ENCODE measurements at places on chromosomes 2 and 18.
A peak's percentile ranks its signal among the peaks of the same experiment; 100 is the strongest.

DNA sequence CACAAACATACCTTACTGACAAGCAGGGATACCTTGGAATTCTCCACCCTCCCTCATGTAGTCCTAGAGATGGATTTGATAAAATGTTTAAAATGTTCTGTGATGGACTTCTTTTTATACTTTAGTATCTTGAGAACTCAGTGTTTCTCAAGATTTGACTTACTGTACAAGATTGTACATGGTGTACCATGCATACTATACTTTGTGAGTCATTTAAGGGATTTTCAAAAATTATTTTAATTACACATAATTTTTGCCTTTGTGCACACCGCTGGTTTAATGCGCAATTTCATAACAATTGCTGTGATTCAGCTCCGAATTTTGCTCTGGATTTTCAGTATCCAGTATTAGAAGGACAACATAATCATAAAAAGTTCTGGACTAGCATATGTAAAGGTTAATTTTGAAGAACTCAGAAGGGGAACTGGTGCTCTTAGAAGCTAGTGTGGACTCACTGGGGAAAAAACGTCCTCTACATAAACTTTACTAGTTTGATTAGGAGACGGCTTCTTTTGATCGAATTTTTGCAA is 78.6 kb upstream of the ACSL3 start:
- DNase-seq: no peak

DNA sequence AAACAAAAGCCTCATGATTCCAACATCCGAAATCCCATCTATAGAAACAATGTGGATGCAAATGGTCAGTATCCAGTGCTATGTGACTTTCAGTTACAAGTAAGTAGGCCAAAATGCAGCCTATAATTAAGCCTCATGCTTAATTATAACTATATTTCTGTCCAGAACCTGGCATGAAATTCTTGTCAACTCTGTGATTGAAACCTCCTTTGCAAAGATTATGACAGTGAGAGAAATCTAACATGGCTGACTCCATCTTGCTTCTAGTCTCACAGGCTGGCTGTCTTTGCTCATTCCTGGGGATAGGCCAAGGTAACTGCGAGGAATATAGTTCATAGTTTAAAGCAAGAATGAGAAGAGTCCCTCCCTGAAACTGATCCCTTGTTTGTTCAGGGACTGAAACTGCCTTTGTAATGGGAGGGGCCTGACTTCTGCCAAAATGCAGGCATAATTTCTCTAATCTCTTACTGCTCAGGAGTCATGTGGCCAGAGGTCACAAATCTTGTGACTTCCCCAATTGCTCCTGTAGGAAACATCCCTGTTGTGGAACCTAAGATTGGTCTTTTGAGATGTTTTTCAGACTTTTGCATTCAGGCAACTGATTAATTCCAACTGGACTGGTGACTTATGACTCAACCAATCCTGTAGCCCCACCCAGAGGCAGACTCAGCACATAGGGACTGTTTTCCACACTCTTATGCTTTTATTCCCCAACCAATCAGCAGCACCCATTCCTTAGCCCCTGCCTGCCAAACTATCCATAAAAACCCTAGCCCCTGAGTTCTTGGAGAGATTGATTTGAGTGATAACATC is 84.5 kb upstream of the TLK1 start:
- no peak for DNase-seq

- DNase-seq: no peak
Observed at GRCh38 chr18:12086249-12086648, 7.4 kb upstream of the ANKRD62 start.

DNA sequence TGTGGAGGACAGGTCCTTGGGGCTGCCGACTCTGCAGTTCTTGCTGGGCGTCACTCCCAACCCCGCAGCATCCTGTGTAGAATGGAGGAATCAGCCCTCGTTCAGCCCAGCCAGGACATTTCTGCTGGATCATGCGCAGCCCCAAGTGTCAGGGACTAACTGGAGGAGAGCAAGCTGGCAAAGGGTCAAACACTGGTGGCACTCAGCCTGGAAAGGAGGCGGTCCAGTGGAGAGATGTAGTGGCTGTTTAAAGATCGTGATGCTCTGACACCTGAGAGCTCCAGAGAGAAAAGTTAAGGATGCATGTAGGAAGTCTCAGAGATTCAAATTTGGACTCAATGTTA is 63.6 kb upstream of the SH3RF3 start:
- no peak for DNase-seq

DNA sequence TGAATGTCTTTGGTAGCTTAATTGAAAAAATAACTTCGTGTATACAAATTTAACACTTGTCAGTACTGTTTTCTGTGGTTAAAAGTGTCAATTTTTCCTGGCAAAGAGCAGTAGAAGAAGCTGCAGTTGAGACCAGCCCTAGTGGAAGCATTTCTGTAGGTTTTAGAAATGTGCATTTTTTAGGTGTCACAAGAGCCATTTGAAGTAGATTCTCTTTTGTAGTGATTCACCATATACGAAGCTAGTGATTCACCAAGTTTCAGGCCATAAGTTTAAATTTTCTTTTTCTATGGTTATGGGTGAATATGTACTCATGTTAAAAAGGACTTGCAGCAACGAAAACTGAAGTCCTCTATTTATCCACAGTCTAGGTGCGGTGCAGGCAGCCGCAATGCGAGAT is 4.2 kb downstream of the NABP1 start:
- DNase-seq: no peak

DNA sequence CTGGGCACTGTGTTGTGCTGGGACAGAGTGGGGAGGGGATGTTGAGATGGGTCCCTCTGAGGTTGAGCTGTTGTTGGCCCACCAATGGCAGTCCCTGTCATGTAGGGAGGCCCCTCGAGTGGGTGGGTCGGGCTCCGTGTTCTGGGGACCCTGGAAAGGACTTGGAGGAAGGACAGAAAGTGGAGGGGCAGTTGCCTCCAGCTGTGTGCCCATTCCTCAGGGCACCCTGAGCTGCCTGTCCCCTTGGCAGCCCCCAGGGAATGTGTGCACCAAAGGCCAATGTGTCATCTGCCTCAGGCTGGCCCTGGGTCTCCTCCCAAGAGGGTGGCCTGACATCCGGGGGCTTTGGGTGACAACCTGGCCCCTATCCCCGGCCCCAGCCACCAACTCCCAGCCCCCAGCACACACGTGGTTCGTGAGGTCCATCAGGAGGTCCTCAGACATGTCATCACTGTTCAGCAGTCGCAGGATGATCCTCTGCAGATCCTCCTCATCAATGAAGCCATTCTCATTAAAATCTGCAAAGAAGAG is 57.7 kb downstream of the CIB4 start:
- no peak for DNase-seq

- DNase-seq: no peak
Observed at GRCh38 chr18:63444580-63444979, 22.3 kb upstream of the VPS4B start.

- peak; percentile 88 for DNase-seq
Observed at GRCh38 chr2:128304715-128305554, 13.7 kb downstream of the HS6ST1 start.

DNA sequence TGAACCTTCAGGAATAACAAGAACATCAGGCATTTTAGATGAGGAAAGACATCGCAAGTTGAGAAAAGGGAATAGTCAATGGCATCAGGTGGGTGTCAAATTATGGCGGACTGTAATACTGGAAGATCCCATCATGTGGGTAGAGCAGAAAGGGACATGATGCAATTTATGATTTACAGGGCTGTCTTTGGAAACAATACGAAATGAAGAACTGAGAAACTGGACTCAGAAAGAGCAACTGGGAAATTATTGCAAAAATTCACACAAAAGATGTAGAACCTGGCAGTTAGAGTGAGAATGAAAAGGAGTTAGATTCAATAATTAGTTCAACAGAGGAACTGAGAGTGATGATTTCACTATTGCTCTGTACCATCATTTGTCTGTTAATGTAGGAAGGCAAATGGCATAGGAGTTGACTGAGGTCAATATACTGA is 1635.0 kb upstream of the ACVR2A start:
- no peak for DNase-seq
